ENCODE measurements at places on chromosomes 13 and 19. TPM values are rescaled to one million over a fixed set of nuclear protein-coding genes. Genes with fewer than 3 reads are reported as not detected.
A peak's percentile ranks its signal among the peaks of the same experiment; 100 is the strongest.

Gene CCDC97
- 21.0 TPM for total RNA-seq

- H3K36me3 ChIP-seq: no peaks in the 10 kb centered on the region
- H3K4me1 ChIP-seq: no peaks in the 10 kb centered on the region
- no peak overlapping the region for H3K27ac ChIP-seq
- no peak overlapping the region for H3K4me3 ChIP-seq
- DNase-seq: no peak
Measured at GRCh38 chr13:106681536-106681935, 113.6 kb upstream of the ARGLU1 start.

- no peaks in the 10 kb centered on the region for H3K36me3 ChIP-seq
- H3K27me3 ChIP-seq: no peaks in the 10 kb centered on the region
- no peak overlapping the region for H3K4me3 ChIP-seq
- no peaks in the 10 kb centered on the region for H3K4me1 ChIP-seq
Measured at GRCh38 chr13:20390526-20391175, 135.0 kb downstream of the CRYL1 start.

- peaks cover 15% of the 10 kb centered on the region for H3K4me1 ChIP-seq
- no peaks in the 10 kb centered on the region for H3K36me3 ChIP-seq
- H3K4me3 ChIP-seq: peak overlapping the region; percentile 72
- peak overlapping the region; percentile 99 for H3K27ac ChIP-seq
- H3K27me3 ChIP-seq: no peaks in the 10 kb centered on the region
Measured at GRCh38 chr19:48635263-48635965, 1.8 kb downstream of the DBP start.

Gene AMH
- total RNA-seq: 0.46 TPM

DNA sequence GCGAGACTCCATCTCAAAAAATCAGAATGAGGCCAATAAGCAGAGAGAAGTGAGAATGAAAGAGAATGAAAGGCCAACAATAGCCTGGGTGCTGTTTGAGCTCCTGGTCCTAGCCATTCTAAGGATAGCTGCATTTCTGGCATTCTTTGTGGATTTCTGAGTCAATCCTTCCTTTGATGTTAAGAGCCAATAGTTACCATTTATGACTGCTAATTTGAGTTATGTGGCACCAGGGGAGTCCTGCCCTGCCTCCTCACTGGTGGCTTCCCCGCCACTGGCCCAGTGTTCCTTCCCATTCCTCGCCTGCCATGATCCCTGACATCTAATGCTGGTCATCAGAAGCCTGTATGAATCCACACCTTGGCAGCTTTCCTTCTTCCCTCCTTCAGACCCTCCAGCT, 991.2 kb downstream of the UQCRFS1 start:
- H3K4me1 ChIP-seq: no peaks in the 10 kb centered on the region
- H3K4me3 ChIP-seq: no peak overlapping the region
- H3K27me3 ChIP-seq: no peaks in the 10 kb centered on the region
- no peak overlapping the region for H3K27ac ChIP-seq
- H3K36me3 ChIP-seq: no peaks in the 10 kb centered on the region

- no peaks in the 10 kb centered on the region for H3K27me3 ChIP-seq
- peaks cover 24% of the 10 kb centered on the region for H3K4me1 ChIP-seq
- no peak overlapping the region for H3K4me3 ChIP-seq
- H3K36me3 ChIP-seq: no peaks in the 10 kb centered on the region
- peak; percentile 29 for DNase-seq
- peak overlapping the region; percentile 71 for H3K27ac ChIP-seq
Measured at GRCh38 chr13:98173431-98174152, 3.5 kb downstream of the RNF113B start.

- no peak overlapping the region for H3K27ac ChIP-seq
- no peaks in the 10 kb centered on the region for H3K4me1 ChIP-seq
- no peak for DNase-seq
- H3K27me3 ChIP-seq: no peaks in the 10 kb centered on the region
- H3K4me3 ChIP-seq: no peak overlapping the region
- no peaks in the 10 kb centered on the region for H3K36me3 ChIP-seq
Measured at GRCh38 chr13:38590230-38590629, 96.6 kb upstream of the FREM2 start.

GRCh38 chr19:41296433-41296871, 13.5 kb upstream of the CCDC97 start:
- H3K27ac ChIP-seq: peak overlapping the region; percentile 14
- peaks cover 6% of the 10 kb centered on the region for H3K4me1 ChIP-seq
- no peaks in the 10 kb centered on the region for H3K27me3 ChIP-seq
- H3K4me3 ChIP-seq: no peak overlapping the region
- peaks cover 26% of the 10 kb centered on the region for H3K36me3 ChIP-seq
- peak; percentile 36 for DNase-seq

Gene ACER1
- total RNA-seq: not detected

Gene ZNF560
- not detected for total RNA-seq

Gene ZNF729
- not detected for total RNA-seq

Gene JAK3
- 1.5 TPM for total RNA-seq

Gene DKKL1
- total RNA-seq: 1.0 TPM

DNA sequence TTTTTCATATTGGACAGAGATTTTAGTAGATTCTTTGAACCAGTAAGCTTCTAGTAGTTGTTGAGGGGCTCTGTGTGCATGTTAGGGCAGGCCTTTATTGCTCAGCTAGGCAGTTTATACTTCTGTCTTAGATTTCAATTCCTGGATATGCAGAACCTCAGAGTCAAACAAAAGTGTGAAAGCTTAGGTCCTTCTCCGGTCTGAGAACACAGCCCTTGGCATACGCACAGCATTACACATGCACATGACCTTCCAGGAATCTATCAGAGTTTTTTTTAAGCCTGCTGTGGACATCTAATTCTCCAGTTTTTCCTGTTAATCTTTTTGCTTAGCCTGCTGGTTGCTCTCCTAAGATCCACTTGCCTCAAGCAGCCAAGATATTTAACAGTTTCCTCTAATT, 77.9 kb upstream of the KL start:
- DNase-seq: no peak
- H3K4me3 ChIP-seq: no peak overlapping the region
- no peak overlapping the region for H3K27ac ChIP-seq
- no peaks in the 10 kb centered on the region for H3K4me1 ChIP-seq
- no peaks in the 10 kb centered on the region for H3K27me3 ChIP-seq

DNA sequence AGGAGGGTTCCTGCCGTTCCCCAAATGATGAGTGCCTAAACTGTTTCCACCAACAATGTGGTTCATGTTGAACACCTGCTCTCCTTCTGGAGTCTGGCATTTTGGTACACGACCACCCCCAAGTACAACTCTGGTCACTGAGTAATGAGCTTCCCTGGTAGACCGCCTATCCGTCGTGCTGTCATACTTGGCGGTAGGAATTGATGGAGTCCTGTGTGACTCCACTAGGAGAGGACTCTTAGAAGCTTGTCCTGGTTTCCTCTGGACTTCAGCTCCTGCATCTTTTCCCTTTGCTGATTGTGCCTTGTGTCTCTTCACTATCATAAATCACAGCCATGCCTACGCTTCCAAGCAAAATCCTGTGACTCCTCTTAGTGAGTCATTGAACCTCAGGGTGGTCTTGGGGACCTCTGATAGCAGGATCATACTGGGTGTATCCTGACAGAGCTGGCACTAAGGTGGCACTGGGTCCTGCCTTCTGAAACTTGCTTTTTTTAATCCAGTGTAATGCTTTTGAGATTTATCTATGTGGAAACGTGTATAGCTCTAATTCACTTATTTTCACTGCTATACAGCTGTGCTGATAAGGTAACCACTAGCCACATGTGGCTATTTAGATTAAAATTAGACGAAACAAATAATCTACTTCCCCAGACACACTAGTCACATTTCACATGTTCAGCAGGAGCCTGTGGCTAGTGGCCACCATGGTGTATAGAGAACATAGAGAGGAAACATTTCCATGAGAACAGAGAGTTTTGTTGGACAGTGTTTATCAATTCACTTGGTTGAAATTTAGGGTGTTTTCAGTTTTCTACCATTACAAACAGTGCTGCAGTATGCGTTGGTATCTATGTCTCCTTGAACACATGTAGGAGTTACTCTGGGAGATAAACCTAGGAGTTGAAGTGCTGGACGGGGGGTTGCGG, 6.1 kb upstream of the ASF1B start:
- no peaks in the 10 kb centered on the region for H3K27me3 ChIP-seq
- no peaks in the 10 kb centered on the region for H3K36me3 ChIP-seq
- no peak for DNase-seq

Gene JSRP1
- 0.96 TPM for total RNA-seq

Gene MYBPC2
- total RNA-seq: 0.34 TPM

- no peaks in the 10 kb centered on the region for H3K36me3 ChIP-seq
- no peak overlapping the region for H3K27ac ChIP-seq
- H3K27me3 ChIP-seq: no peaks in the 10 kb centered on the region
Measured at GRCh38 chr19:18946335-18946734, 5.3 kb upstream of the HOMER3 start.

GRCh38 chr19:53868091-53868891, 608 bp downstream of the MYADM start:
- H3K36me3 ChIP-seq: peaks cover under 1% of the 10 kb centered on the region
- H3K27ac ChIP-seq: peak overlapping the region; percentile 93
- H3K4me3 ChIP-seq: peak overlapping the region; percentile 80
- DNase-seq: peak; percentile 22
- H3K27me3 ChIP-seq: no peaks in the 10 kb centered on the region

- H3K4me1 ChIP-seq: no peaks in the 10 kb centered on the region
- H3K27ac ChIP-seq: no peak overlapping the region
- H3K4me3 ChIP-seq: no peak overlapping the region
- H3K36me3 ChIP-seq: no peaks in the 10 kb centered on the region
Measured at GRCh38 chr13:46648166-46648607, 95.2 kb downstream of the LRCH1 start.

Gene CBARP
- 0.68 TPM for total RNA-seq

DNA sequence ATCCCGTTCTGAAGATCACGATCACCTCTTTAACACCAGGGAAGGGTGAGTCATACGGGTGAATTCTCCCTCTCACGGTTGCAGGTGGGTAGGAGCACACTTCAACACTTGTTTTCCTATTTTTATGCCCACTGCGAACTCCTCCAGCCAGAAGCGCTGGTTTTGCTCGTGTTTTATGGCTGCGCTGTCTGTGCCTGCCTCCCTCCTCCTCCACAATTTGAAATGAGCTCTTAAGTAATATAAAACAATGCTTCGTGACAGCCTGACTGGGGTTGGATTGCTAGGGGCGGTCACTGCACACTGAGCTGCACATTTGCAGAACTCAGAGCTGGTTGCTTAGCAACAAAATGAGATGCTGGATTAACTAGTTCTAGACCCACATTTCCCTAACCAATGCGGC, 12.9 kb downstream of the CCDC70 start:
- H3K4me1 ChIP-seq: no peaks in the 10 kb centered on the region
- DNase-seq: no peak
- no peak overlapping the region for H3K4me3 ChIP-seq
- no peaks in the 10 kb centered on the region for H3K27me3 ChIP-seq

Gene BEST2
- total RNA-seq: 0.91 TPM

Gene GSX1
- total RNA-seq: not detected

DNA sequence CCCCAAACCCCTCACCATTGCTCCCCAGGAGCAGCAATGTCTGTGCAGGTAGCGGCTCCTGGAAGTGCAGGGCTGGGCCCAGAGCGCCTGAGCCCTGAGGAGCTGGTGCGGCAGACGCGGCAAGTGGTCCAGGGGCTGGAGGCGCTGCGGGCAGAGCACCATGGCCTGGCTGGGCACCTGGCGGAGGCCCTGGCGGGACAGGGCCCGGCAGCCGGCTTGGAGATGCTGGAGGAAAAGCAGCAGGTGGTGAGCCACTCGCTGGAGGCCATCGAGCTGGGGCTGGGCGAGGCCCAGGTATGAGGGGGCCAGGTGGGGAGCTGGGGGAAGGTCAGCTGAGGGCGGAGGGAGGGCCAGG, 4.9 kb downstream of the KLC3 start:
- H3K36me3 ChIP-seq: no peaks in the 10 kb centered on the region
- DNase-seq: no peak
- H3K4me1 ChIP-seq: no peaks in the 10 kb centered on the region
- H3K27me3 ChIP-seq: no peaks in the 10 kb centered on the region
- H3K27ac ChIP-seq: no peak overlapping the region

DNA sequence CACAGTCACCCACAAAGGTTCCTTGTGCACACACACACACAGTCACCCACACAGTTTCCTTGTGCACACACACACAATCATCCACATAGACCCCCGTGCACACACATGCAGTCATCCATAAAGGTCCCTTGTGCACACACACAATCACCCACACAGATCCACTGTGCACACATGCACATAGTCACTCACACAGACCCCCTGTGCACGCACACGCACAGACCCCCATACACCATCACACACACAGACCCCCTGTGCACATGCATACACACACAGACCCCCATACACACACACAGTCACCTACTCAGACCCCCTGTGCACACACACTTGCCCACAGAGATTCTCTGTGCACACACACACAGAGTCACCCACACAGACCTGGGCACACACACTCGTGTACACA, 107.1 kb downstream of the HSPH1 start:
- no peak overlapping the region for H3K27ac ChIP-seq
- no peaks in the 10 kb centered on the region for H3K4me1 ChIP-seq
- H3K27me3 ChIP-seq: no peaks in the 10 kb centered on the region
- no peak for DNase-seq

Gene CYP2B6
- total RNA-seq: not detected

DNA sequence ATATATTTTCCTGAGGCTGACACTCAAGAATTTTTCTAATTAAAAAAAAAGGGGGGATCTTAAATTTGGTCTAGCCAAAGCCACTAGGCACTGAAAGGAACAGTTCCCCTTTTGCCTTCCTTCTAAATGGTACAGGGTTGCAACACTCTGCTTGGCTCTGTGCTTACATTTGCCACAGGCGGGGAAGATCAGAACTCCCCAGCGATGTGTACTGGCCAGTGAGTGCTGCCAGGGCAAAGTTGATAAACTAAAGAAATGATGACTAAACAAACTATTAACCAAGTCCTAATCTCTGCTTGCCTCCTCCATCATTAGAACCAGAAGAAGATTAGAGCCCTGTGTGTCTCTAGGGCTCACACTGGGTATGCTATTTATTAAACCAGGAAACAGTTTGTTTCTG, 75.3 kb upstream of the SCEL start:
- no peaks in the 10 kb centered on the region for H3K27me3 ChIP-seq
- peak; percentile 67 for DNase-seq
- H3K27ac ChIP-seq: no peak overlapping the region
- no peak overlapping the region for H3K4me3 ChIP-seq
- H3K36me3 ChIP-seq: no peaks in the 10 kb centered on the region

- H3K27me3 ChIP-seq: no peaks in the 10 kb centered on the region
- no peak overlapping the region for H3K4me3 ChIP-seq
- H3K4me1 ChIP-seq: no peaks in the 10 kb centered on the region
- DNase-seq: no peak
- no peaks in the 10 kb centered on the region for H3K36me3 ChIP-seq
Measured at GRCh38 chr13:42653679-42654078, 79.7 kb downstream of the TNFSF11 start.

- H3K4me1 ChIP-seq: no peaks in the 10 kb centered on the region
- H3K36me3 ChIP-seq: no peaks in the 10 kb centered on the region
- no peak overlapping the region for H3K4me3 ChIP-seq
- H3K27ac ChIP-seq: no peak overlapping the region
- DNase-seq: no peak
Measured at GRCh38 chr13:75687150-75687763, 51.1 kb downstream of the LMO7 start.

DNA sequence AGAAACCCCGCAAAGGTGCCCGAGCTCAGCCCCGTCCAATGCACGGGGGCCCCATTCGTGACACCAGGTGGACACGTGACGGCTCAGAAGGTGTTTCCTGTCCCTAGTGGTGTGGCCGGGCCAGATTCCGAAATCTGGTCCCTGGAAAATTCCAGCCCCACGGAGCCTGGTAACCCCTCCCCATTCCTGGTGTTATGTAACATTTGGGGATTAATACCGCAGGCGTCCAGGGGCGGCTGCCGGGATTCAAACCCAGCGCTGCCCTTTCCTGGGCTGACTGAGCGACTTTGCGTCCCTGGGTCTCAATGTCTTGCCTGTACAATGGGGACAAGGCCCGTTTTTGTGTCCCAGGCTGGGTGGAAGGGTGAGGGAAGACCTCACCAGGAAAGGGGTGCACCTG, 1.0 kb upstream of the PLK5 start:
- DNase-seq: no peak
- no peak overlapping the region for H3K27ac ChIP-seq
- H3K27me3 ChIP-seq: peaks cover 3% of the 10 kb centered on the region
- no peaks in the 10 kb centered on the region for H3K36me3 ChIP-seq
- H3K4me3 ChIP-seq: no peak overlapping the region

Data from prostate gland (tissue), 2 donors.